ENCODE measurements at places on chromosomes 6 and 20. TPM values are rescaled to one million over a fixed set of nuclear protein-coding genes. Genes with fewer than 3 reads are reported as not detected.

DNA sequence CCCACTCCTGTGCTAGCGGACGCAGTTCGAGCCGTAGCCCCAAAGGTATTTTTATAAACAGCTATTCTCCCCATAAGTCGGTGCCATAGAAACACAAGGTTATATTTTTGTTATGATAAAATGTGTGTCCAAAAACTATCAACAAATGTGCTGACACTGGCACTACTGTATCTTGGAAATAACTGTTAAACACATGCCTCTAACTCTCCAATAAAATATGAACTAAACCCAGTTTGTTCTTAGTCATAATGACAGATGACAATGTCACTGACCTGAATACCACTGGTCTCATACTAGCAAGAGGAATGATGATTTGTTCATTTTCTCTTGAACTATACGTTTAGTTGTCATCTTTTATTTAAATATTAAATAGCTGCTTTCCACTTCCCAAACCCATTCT lies 51.4 kb upstream of the NUP153 start:
- no peak for DNase-seq
- H3K27ac ChIP-seq: no peak overlapping the region
- H3K36me3 ChIP-seq: no peaks in the 10 kb centered on the region
- H3K4me3 ChIP-seq: no peak overlapping the region
- H3K27me3 ChIP-seq: no peaks in the 10 kb centered on the region

DNA sequence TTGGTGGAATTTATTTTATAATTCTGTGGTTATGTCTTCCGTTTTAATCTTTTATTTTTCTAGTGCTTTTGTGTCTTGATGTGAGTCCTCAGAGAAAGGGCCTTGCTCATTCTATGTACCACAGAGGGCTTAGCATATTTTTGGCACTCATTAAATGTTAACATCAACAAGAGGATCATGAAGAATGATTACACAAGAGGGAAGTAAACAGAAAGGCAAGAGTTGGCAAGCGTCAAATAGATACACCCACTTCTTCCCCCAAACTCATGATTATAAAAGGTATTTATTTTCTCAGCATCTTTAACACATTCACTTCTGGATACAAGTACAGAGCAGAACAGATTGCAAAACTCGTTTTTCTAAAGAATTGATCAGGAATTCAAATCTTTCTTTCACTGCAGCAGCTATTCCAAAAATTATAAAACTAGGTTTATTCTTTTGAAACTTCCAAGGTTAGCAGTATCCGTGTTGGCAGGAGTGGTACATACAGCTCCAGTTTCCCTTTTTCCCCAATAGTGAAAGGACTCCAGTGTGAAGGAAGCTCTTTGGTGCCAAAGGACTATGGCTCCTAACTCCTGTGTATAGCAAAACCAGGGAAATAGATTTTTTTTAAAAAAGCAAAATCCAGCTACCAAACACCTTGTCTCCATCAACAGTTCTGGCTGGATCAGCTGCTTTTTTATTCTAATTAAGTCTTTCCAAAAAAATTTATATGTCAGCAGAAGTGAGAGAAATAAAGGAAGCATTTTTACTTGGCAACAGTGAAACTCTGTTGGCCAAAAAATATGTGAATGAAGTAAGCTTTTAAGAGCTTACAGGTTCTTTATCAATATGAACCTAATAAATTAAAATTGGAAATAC lies 221.9 kb downstream of the ADGRG6 start:
- no peaks in the 10 kb centered on the region for H3K36me3 ChIP-seq
- H3K27me3 ChIP-seq: peaks cover 2% of the 10 kb centered on the region
- no peak overlapping the region for H3K27ac ChIP-seq
- no peak overlapping the region for H3K4me3 ChIP-seq

DNA sequence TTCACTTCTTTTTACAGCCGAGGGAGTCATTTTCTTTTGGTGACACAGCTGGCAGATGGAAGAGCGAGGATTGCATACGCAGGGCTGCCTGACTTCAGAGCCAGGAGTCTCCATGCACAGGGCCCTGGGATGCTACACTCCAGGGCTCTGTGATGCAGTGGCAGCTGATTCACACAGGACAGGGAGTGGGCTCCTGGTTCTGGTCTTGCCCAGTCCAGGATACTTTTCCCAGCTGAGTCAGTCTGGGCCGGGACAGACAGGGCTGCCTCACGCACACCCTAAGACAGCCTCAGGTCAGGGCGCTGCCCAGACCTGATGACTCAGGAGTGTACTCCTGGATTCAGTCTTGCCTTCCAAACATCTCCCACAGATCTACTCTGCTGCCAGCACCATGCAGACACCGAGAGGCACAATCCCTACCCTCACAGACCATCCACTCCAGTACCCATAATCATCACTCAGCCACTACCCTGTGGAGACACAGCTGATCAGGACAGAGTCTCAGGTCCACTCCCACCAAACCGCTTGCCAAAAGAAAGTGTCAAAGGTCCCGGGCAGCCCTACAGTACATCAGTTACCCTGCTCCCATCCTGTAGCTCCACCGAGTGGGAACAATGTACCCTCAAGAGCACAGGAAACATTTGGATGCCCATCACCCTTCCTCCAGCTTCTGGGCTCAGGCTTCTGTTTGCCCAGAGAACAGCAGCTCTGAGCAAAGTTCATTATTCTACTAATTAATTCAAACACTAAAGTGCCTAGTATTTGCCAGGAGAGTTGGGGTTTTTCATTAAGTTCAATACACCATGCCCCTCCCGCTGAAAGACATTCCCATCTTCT lies 11.5 kb downstream of the SDC4 start:
- H3K27me3 ChIP-seq: no peaks in the 10 kb centered on the region
- no peak overlapping the region for H3K4me3 ChIP-seq
- no peaks in the 10 kb centered on the region for H3K4me1 ChIP-seq
- DNase-seq: no peak
- H3K27ac ChIP-seq: no peak overlapping the region
- H3K36me3 ChIP-seq: peaks cover 2% of the 10 kb centered on the region

Gene MRAP2
- polyA plus RNA-seq: not detected

Gene CLVS2
- polyA plus RNA-seq: not detected
